Hematopoietic multipotent progenitor cell (in vitro differentiated cells): ENCODE measurements at places on chromosomes 2 and 18. TPM values are rescaled to one million over a fixed set of nuclear protein-coding genes. Genes with fewer than 3 reads are reported as not detected.

The GRB14 gene
- total RNA-seq = not detected

The BCS1L gene
- 33.4 TPM for total RNA-seq

The AQP12B gene
- total RNA-seq = under 0.01 TPM

The CPO gene
- total RNA-seq = not detected

The SERPINB13 gene
- total RNA-seq = not detected

The RIT2 gene
- not detected for total RNA-seq

The KIF3C gene
- 8.1 TPM for total RNA-seq

The VIT gene
- not detected for total RNA-seq
